ENCODE measurements at places on chromosomes 11 and 22. TPM values are rescaled to one million over a fixed set of nuclear protein-coding genes. Genes with fewer than 3 reads are reported as not detected.

The ENTHD1 gene
- not detected for total RNA-seq

DNA sequence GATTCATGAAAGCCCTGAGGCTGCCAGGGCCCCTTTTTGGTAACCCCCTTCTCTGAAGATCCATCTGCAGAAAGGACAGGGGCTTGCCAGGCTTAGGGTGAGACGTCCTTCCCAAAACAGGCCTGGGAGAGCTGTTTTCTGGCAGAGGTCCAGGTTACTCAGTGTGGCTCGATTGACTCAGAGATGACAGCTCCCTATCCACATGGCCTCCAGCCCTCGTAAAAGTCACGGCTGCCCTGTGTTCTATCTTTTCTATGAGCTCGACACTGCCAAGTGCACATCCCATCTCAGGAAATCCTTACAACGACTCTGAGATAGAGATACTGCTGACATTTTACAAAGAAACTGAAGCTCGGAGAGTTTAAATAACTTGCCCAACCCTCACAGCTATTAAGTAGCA is 20.4 kb downstream of the ADAMTS8 start:
- DNase-seq, result no peak

The ATF4 gene
- total RNA-seq, result 294 TPM

- DNase-seq, result no peak
Observed at GRCh38 chr11:117459123-117459978, 131.7 kb downstream of the CEP164 start.

The KDM4E gene
- not detected for total RNA-seq

The ASPHD2 gene
- total RNA-seq, result 7.3 TPM

- no peak for DNase-seq
Observed at GRCh38 chr22:48179571-48180546, 1417.4 kb downstream of the TBC1D22A start.

The OR5J2 gene
- total RNA-seq, result not detected

DNA sequence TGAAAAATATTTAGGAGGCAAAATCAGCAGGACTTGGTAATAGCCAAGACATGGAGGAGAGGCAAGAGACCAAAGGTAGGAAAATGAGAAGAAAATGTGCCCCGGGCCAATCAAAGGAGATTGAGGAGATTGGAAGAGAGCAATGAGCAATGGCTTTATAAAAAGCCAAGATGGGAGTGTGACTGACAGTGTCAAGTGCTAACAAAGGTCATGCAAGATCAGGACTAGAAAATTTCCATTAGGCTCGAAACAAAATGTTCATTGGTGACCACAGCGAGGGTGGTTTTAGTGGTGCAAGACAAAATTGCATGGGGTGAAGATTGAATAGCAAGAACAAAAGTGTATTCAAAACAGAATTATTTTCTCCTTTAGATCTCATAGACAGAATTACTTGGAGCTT is 45.2 kb upstream of the TBCEL start:
- no peak for DNase-seq

DNA sequence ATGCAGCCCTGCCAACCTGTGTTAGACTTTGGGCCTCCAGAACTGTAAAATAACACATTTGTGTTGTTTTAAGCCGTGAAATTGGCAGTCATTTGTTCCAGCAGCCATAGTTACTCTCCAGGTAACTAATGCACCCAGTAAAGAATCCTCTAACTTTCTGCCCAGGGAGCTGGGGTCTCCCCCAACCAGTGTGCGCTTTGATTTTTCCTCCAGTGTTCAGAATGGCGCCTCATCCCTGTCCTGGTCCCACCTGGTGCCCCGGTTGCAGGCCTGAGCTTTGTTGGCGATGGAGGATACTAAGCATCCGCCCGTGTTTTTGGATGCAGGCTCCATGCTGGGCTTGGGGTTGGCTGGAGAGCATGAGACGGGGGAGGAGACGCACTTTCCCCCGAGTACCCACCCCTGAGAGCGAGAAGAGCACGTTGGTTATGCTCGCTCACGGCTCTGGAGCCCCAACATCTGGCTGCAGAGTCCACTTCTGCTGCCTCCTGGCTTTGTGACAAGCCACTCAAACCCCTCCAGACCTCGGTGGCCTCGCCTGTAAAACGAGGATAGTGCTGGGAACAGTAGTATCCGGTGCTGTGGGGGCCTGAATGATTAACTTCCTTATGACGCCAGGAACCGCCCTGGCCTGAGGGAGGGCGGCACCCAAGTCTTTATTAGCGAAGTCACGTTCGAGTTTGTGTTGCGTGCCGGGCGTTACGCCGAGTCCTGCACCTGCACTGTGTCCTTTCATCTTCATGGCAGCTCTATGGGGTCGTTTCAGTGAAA is 25.8 kb downstream of the MRGPRD start:
- no peak for DNase-seq

DNA sequence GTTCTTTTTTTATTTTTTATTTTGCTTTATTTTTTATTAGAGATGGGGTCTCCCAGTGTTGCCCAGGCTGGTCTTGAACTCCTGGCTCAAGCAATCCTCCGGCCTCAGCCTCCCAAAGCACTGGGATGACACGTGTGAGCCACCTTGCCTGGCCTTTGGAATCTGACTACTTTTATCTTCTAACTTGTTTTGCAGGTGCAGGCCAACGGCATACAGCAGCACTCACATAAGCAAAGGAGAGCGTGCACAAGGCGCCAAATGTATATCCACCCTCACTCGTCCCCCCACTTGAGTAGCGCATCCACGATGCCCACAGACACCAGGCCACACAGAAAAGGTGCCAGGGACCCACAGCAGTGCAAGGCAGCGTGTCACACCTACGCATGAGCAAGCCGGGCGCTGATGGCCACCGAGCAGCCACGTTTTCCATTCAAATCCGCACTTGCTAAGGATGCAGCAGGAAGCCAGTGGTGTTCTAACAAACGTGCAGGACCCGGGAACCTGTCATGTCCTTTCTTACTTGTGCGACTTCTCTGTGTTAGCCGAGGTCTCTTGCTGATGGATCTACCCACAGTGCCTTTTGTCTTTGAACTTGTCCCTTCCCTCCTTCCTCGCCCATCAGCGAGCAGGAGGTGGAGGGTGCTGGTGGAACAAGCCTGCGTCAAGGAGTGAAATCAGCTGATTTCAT is 5.9 kb downstream of the ASCL2 start:
- no peak for DNase-seq

DNA sequence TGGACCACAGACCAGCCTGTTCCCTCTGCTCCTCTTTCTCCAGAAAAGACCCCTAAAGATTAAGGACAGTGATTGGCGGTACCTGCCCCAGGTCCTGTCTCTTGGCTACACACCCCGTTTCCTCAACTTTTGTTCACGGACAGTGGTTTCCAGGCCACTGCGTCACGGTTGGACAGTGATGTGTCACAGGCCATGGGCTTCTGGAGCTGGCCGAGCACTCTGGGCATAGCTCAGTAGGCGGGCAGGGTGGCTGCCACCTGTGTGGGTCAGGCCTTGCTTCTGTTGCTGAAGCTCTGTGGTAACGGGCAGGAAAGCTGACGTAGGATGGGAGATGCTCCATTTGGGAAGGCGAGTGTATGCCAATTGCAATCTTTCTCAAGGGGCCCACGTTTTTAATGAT is 13.6 kb downstream of the TUB start:
- DNase-seq, result no peak

DNA sequence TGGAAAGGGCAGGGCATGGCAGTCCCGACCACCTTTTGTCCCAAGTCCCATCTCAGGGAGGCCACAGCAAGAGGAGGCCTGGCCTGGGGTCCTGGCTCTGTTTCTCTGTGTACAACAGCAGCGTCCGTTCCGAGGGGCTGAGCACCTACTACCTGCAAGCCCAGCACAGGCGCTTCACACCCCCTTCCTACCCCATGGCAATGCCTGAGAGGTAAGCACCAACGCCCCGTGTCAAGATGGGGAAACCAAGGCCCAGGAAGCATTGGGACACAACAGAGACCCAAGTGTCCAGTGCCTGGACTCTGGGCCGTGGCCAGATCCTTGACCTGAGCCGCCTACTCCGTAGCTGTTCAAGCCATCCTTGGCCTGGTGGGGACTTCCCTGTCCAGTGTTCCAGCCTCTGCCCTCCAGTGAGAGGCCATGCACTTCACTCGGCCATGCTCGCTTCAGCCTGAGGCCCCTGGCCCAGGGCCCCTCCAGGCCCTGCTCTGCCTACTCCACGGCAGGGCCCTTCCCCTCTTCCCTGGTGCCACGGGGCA is 14.3 kb upstream of the TCF20 start:
- DNase-seq, result no peak

The ELFN2 gene
- 4.6 TPM for total RNA-seq

The NOX4 gene
- 11.6 TPM for total RNA-seq

DNA sequence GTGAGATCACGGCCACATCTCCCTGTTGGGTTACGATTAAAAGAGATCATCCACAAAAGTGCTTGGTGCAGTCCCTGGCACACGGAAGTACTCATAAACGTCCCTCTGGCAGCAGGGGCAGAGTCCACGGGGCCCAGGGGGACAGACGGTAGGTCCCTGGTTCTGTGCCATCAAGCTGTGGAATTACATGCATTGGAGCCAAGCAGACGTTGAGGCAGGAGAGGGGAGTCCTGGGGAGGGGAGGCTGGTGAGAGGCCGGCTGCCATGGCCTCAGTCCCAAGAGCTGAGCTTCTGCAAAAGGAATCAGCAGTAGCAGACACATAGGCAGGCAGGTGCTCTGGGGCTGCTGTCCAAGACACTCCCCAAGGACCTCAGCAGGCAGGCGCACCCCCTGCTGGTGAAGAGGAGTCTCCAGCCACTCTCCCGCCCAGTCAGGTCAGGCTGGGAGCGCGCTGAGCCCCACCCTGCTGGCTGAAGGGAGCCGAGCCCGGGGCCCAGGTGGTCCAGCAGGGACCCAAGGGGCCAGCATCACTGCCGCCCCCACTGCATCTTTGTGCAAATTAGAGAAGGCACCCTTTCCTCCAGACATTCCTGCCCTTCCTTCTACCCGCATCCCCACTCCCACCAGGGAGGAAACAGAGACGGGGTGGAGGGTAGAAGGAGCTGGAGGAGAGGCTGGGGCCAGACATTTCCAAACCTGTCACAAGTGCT is 7.6 kb upstream of the KCTD17 start:
- DNase-seq, result no peak

DNA sequence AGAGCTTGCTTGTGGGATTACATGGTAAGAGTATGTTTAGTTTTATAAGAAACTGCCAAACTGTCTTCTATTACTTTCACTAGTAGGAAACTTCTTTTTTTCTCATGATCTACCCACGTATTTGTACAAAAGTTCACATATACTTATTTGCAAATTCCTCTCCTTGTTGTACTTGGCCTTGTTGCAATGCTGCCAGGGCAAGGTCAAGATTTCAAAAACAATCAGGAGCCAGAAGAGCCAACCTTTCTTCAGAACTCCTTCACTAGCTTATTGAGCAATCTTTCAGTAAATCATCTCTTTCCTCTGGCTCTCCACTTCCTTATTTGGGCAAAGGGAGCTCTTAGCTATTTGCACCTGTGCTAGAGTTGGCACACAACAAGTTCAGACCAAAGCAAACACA is 9.7 kb downstream of the SRSF8 start:
- peak; percentile 98 for DNase-seq

The TM7SF2 gene
- 52.5 TPM for total RNA-seq

The NPAS4 gene
- total RNA-seq, result not detected

DNA sequence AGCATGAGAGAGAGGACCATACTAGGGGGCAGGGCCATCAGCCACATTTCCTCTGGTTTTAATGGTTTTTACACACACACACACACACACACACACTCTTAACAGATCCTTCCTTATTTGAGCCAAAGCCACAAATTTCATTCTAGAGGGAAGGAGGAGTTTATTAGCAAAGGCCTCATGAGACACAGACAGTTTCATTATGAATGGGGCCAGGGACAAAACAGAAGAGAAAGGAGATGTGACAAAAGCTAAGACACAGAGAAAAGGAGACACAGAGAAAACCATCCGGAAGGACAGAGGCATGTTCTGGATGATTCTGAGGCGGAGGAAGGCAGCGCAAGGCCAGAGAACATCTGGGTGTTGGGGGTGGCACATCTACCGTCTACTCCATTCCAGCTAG is 32.2 kb upstream of the ARFGAP3 start:
- DNase-seq, result no peak

DNA sequence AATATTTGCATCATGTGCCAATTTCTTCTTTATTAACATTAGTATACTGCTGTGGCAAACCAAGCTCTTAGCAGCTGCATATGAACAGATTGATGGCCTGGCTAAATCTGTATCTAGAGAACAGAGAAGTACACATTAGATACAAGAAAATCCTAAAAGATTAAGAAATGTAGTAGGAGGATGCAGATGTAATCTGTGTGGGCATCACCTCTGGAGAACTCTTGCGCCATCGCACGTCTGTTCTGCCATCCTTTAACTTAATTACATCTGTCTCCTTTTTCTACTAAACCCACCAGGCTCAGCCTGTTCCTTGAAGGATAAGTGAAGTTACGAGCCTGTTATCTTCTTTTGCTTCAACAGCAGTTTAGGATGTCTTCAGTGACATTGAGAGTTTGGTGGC is 196.4 kb upstream of the PITPNB start:
- no peak for DNase-seq

DNA sequence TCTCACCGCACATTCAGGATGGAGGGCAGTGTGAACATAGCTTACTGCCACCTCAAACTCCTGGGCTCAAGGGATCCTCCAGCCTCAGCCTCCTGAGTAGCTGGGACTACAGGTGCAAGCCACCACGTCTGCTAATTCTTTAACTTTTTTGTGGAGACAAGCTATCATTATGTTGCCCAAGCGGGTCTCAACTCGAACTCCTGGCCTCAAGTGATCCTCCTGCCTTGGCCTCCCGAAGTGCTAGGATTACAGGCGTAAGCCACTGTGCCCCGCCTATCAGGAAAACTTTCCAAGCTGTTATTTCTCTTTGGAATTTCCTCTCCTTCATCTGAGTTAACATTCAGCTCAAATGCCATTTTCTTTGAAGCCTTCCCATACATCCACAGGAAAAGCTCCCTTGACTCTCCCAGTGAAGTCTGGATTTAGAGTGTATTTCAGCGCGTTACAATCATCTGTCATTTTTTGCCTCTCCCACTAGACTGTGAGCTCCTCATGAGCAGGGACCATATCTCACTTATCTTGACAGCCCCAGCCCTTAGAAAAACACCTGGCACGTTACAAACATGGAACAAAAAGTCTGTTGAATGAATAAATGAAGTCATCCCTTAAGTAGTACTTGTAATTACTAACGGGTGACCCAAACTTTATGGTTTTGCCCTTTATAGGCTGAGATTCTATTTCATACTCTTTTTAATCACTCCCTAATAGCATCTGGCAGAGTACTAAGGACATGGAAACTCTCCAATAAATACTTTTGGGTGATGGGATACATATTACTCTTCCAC is 2.2 kb downstream of the MRTFA start:
- no peak for DNase-seq

The SLC29A2 gene
- 6.6 TPM for total RNA-seq

DNA sequence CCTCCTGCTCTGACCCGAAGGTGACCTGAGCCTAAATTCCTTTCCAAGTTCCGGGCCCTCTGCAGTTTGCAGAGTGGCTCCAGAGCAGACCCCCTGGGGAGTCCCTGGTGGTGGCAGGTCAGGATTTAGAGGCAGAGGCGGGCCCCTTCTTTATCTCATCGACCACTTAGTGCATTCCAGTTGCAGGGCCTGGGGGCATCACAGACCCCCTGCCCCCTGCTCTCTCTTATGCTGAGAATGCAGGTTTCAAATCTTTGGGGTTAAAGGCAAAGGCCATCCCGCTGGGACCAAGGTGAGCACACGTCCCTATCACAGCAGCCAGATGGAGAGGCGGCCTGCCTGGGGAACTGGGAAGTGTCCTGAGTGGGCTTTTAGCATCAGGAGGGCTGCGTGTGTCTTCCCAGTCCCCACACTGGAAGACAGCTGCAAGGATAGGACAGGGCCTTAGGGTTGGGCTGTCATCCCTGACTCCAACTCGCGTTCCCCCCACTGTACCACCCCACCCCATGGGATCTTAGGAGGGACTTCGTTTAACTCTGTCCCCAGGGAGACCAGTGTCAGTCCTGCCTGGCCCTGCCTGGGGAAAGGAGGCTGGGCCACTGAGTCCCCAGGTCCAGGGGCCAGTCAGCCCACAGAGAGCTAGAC is 11.3 kb downstream of the DERL3 start:
- DNase-seq, result no peak

Data from epithelial cell of proximal tubule (primary cell).